LNCaP clone FGC (cell line): ENCODE measurements at places on chromosomes 3 and 15.

DNA sequence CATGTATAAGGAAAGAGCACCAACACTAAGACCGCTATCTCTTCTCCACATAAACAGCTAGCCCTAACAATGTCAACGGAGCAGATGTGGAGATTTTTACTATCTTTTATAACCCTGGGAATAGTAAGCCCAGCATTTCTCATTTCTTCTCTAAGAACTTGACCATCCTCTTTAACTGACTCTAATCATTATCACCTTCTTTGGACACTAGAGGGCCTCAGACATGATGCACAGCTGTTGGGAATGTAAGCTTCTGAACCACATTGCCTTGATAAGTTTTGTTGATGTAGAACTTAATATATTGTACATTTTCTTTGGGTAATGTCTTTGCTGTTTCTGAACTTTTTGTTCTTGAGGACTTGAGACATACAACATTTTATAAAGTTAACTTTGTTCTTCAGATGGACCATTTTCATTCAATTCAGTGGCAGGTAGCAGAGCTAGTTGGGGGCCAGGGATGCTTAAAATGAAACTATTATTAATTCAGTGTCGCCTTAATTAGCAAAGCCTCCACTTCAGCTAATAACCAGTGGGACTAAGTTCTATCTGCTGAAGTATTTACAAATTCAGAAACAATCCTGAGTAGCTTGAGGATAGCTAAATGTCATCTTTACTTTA, 9.6 kb upstream of the TAGLN3 start:
- DNase-seq: no peak

DNA sequence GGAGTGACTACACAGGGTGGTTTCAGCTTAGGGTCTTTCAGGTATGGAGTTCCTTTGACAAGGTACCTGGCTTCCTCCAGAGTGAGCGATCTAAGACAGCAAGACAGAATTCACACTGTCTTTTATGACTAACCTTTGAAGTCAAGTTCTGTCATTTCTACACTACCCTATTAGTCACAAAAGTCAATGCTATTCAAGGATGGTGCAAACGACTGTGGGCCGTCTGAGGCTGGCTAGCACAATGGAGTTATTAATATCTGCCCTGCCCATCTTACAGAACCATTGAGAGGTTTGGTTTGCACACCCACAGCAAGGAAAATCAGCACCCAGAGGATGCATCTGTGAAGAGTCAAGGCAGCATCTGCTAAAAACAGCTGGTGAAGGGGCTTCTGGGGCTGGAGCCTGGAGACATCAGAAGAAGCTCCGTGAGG, 62.9 kb upstream of the XCR1 start:
- no peak for DNase-seq

GRCh38 chr3:9818666-9819335, 8.7 kb downstream of the TTLL3 start:
- DNase-seq: no peak

GRCh38 chr15:45523166-45523460, 558 bp upstream of the SLC30A4 start:
- peak; percentile 80 for DNase-seq

DNA sequence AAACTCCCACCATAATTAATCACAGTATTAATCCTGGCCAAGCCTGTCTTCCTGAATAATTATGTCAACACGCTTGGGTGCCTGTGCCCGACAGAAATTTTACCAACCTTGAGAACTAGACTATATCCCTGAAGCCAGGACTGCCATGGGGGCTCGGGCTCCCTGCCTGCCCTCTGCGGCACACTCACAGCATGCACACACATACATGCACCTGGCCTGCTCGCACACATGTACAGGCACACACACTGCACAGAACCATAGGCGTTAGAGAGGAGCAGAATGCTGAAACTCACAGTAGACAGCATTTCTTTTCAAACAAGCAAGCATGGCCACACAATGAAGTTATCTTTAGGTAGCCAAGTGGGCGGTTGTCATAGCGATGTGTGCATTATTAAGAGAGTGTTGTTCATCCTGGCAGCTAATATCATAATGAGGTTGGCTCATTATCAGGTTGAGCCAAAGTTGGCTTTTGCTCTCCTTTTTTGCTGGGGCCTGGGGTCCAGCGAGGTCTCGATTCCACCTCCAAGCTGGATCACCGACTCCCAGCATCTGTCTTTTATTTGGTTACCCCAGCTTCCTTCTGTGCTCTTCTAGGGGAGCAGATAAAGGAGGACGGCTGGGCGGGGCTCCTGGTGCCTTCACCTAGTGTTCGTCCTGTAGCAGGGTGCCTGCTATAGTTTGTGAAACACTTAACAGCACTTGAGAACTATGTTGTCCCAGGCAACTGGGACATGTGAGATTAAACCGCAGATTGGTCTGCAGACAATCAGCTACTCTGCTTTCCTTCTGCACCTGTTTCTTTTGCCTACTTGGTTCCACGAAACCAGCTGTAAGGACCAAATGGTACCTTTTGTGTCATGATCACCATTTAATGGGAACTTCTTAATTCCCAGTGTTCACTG, 91.4 kb downstream of the ZNF621 start:
- no peak for DNase-seq
